ENCODE measurements at places on chromosomes 2 and 18.

DNA sequence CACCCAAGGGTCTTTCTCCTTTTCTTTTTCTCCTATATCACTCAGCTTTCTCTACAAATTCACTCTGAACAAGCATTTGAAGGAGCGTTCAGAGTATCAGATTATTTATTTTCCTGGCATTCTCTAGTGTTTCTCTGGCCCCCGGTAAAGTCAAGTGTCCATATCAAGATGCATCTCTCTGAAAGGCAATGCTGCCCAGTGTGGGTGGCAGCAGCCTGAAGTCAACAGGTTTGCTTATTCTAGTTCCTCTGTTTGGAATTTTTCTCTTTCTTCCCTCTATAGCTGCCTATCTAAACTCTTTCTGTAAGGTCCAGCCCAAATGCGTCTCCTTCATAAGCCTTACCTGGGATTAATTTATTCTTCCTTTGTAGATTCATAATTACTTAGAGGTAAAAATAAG is 526.2 kb upstream of the TNP1 start:
- DNase-seq = peak; percentile 82

GRCh38 chr2:208172125-208172524 is 8.7 kb upstream of the CRYGA start:
- DNase-seq = no peak

GRCh38 chr2:144914113-144914512 is 394.2 kb upstream of the ZEB2 start:
- DNase-seq = no peak

GRCh38 chr18:31206787-31207381 is 44.2 kb upstream of the DSC1 start:
- DNase-seq = no peak

DNA sequence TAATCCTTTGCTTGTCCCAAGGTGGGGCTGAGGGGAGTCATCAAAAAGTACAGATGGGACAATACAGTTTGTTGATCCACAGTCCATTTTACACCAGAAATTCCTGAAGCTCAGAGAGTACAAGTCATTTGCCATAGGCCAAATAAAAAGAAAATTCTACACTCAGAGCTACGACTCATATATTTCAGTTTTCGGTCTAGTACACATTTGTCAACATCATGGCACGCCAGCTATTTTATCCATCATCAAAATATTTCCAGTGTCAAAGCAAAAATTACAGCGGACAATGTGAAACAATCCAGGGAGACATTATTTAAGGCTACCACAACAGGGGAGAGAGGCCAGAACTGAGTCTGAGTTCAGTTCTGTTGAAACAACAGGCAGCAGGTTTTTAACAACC is 587.5 kb upstream of the DSEL start:
- DNase-seq = no peak

DNA sequence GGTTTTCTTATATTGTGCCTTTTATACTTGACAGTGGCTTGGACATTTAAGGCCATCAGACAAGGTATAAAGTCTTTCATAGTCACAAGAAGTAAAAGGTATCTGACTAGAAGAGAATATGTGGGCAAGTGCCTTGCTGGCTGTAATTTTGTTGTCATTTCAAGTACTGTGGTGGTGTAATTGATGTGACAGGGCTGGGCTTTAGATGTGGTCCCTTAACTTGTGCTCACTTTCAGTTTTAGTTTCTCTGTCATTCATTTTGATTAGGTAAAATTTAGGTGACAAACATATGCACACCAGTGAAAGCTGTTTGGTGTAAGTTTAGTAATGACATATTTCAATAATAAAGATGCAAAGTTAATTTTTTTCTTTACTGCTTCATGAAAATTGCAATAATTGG is 31.2 kb upstream of the TBR1 start:
- no peak for DNase-seq

GRCh38 chr18:13558124-13558523 is 168.2 kb downstream of the FAM210A start:
- no peak for DNase-seq

DNA sequence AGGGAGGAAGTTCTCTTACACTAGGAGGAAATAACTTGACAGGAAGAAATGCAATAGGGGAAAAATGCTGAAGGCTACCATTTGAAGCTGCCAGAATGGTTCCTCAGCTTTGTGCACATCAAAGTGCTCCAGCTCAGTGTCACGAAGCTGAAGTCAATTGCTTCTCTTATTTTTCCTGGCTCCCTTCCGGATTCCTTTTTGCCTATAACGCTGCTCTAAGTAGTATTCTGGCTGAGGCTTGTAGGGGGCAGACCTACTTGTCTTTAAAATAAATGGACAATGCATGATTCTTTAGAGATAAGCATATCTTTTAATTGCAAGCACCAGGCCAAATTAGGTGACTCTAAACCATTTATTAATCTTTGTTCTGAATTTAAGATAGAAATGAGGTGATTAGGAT is 60.3 kb upstream of the SCN1A start:
- no peak for DNase-seq

GRCh38 chr2:23835988-23836387 is 90.9 kb downstream of the ATAD2B start:
- DNase-seq = no peak

DNA sequence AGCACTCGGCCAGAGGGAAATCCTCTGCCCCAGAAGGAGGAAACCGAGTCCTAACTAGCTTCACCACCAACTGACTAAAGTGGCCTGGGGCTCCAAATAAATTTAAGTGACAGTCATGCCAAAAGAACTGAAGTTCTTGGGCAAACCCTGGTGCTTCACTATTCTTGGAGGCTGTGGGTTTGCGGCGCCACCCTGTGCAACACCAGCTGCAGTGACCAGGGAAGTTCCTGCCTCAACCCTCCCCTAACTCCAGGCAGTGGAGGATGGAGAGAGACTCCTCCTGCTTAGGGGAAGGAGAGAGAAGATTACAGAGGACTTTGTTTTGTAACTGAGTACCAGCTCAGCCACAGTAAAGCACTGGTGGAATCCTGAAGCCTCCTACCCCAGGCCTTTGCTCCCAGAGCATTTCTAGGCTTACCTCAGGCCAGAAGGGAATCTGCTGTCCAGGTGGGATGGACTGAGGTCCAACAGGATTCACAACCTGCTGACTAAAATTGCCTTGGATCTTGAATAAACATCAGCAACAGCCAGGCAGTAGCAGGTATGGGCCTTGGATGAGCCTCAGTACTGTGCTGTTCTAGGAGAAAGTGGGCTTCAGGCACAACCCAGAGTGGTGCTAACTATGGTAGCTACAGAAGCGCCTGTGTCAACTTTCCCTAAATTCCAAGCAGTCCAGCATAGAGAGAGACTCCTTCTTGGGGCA is 29.4 kb upstream of the BMP10 start:
- no peak for DNase-seq

DNA sequence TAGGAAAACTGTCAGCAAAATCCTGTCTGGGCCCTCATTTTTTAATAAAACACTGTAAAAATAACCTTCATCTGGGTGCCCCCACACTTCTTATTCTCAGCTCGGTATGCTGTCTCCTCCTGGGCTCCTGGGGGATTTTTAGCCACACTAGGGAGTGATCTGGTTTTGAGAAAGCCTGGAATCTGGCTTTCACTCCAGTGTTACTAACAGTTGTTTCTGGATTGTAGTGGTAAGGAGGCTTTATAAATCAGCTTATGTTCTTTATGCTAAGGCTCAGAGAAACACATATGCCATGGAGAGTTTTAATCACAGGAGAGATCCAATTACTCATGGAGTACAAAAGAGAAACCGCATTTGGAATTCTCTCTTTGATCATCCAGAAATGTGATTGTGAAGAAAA is 744.3 kb upstream of the SOX11 start:
- no peak for DNase-seq

DNA sequence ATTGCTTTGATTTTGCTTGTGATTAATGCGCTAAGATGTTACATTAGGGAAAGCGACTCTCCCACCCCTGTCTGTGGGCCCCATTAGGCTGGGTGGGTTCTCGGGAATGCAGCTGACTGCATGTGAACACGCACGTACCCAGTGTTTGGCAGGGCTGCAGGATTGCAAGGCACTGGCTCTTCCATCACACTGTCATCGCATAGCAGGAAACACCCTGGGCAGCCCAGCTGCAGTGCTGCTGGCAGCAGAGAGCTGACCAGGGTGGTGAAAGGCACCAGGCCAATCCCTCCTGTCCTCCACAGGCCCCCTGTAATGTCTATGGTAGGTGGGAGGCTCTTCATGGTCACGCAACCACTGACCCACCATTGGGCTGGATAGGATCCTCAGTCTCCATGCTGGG is 34.4 kb upstream of the FZD7 start:
- no peak for DNase-seq

DNA sequence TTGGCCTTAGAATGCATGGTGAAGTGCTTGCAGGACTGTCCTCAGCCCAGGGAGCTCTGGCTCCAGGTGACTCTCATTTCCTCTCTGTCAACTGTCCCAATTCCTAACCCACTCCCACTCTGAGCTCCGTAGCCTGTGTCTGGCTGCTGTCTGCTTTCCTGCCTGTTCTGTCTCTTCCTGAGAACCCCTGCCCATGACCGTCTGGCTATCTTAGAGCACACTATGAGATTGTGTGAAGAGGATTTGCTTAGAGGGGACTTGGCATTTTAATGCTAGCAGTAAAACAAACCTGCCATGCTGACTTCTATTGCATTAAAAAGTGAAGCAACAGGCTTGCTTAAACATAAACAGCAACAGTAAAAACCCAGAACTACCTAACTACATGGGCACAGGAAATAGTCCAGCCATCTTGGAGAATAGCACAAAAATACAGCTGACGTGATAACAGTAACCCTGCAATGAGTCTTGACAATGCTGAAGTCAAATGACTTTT is 234.7 kb downstream of the PRKCE start:
- DNase-seq = no peak

DNA sequence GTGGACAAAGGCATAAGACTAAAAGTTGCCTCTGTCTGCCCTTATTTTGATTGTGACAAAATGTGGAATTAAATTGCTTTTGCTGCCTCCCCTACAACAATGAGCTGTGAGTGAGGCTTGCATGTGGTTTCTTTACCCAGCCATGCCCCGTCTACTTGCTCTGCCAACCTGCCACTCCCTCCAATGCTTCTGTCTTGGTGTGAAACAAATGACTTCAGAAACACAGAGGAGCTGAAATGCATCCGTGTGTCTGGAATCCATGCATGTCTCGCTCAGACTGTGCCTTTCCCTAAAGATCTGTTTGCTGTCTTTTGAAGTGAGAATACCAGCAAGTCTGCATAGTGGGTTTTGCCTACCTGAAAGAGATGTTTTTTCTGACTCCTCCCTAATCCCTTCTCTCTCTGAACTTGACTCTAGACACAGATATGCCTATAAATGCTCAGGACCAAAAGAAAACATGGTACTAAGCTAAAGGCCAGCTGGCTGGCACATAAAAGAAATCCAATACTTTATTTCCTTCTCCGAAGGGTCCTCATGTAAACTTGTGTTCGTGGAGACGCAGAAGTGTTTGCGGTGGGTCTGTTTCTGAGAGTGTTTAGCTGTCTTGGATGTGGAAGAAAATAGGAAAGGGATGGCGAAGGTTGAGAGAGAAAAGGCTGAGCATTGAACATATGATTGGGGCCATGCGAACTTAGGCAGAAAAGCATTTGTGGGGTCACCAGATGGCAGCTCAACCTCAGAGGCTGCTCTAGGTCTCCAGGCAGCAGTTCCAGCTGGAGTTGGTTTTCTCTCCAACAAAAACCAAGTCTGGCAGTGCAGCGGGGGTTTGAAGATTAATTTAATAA is 120.5 kb downstream of the CCBE1 start:
- DNase-seq = no peak

- no peak for DNase-seq
Observed at GRCh38 chr2:226420646-226421045, 379.0 kb downstream of the IRS1 start.

GRCh38 chr2:24749069-24749691 is 44.0 kb downstream of the PTRHD1 start:
- DNase-seq = no peak

- DNase-seq = no peak
Observed at GRCh38 chr2:103667335-103667884, 905.6 kb downstream of the TMEM182 start.

GRCh38 chr2:27069961-27070618 is 1.4 kb downstream of the OST4 start:
- DNase-seq = no peak

- DNase-seq = peak; percentile 34
Observed at GRCh38 chr2:109059474-109060165, 69.4 kb upstream of the SH3RF3 start.

- no peak for DNase-seq
Observed at GRCh38 chr18:356778-357177, 88.9 kb upstream of the THOC1 start.

- no peak for DNase-seq
Observed at GRCh38 chr2:30778611-30779010, 28.6 kb downstream of the CAPN13 start.

Measured in DMS79 (cell line).